ENCODE measurements at places on chromosomes 1 and 21. TPM values are rescaled to one million over a fixed set of nuclear protein-coding genes. Genes with fewer than 3 reads are reported as not detected.

The RGS7 gene
- polyA plus RNA-seq: 6.2 TPM

DNA sequence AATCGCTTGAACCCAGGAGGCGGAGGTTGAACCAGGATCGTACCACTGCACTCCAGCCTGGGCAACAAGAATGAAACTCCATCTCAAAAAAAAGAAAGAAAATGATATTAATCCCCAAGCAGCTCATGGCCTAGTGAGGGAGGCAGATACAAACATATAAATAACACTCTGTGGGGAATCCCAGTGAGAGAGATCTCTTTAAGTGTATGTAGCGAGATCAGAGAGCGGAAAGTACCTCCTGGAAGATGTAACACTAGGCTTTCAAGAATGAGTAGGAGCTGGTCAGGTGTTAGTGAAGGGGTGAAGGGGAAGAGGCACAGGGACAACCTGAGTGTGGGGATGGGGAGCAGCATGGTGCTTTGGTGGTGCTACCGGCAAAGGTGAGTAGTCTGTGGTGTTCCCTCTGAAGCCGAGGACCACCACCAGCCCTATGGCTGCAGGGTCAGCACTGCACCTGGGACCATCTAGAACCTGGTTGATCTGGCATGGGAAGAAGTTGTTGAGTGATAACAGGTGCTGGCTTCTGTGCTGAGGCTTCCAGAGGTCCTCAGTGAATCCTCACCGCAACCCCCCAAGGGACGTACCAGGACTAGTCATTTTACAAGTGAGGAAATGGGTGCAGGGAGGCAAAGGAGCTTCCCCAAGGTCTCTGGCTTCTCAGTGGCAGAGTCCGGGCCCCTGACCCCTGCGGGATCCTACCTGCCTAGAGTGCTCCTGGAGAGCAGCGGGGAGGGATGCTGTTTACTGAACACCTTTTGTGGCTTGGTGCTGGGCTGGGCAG is 367.6 kb upstream of the VAMP3 start:
- no peak for DNase-seq

- DNase-seq: no peak
Measured at GRCh38 chr1:199751962-199752687, 275.4 kb upstream of the NR5A2 start.

GRCh38 chr1:62437273-62437940 is 558 bp downstream of the USP1 start:
- no peak for DNase-seq

GRCh38 chr1:245483247-245483646 is 328.5 kb downstream of the KIF26B start:
- DNase-seq: no peak

- no peak for DNase-seq
Measured at GRCh38 chr1:118786454-118787155, 201.5 kb downstream of the TBX15 start.

GRCh38 chr1:51301152-51301843 is 29.1 kb downstream of the TTC39A start:
- no peak for DNase-seq

DNA sequence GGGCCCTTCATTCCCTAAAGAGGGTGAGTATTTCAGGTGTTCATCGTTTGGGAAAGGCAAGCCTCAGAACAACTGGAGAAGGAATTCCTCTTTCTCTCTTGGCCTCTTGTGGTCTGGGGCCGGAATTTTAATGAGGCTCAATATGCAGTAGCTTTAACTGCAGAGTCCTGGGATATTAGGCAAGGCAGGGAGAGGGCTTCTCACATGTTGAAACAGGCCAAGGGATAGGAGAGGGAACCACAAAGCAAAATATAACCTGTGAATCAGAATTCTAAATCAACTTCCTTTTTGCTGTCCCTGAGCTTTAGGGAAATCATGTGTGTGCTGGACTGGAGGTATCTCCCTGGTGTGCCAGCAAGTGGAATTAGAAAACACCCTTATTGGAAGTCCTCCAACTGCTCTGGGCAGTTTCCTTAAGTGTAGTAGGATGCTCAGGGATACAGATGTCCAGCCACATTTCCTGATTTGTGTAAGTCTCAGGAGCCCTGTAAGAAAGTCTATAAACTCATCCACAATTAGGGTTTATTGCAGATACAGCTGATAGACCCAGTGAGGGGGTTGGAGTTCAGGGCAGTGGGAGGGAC is 215.8 kb upstream of the ZRANB2 start:
- no peak for DNase-seq

DNA sequence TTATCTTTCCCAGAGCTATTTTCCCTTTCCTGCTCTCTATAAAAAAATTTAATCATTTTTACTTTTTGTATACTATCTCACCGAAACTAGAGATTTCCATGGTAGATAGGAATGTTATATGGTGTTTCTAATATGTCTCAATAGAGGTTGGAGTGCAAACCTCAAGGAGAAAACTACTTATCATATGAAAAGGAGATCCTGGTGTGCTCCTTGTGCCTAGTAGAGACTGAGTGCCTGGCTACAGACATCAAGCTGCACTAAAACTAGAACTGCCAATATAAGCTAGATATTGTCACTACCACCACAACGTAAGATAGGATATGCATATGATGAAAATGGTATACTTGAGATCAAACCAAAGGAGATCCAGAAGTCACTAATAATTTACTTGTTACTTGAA is 67.0 kb downstream of the RGS18 start:
- no peak for DNase-seq

The ESRRG gene
- polyA plus RNA-seq: 38.0 TPM

The PBX1 gene
- 179 TPM for polyA plus RNA-seq

DNA sequence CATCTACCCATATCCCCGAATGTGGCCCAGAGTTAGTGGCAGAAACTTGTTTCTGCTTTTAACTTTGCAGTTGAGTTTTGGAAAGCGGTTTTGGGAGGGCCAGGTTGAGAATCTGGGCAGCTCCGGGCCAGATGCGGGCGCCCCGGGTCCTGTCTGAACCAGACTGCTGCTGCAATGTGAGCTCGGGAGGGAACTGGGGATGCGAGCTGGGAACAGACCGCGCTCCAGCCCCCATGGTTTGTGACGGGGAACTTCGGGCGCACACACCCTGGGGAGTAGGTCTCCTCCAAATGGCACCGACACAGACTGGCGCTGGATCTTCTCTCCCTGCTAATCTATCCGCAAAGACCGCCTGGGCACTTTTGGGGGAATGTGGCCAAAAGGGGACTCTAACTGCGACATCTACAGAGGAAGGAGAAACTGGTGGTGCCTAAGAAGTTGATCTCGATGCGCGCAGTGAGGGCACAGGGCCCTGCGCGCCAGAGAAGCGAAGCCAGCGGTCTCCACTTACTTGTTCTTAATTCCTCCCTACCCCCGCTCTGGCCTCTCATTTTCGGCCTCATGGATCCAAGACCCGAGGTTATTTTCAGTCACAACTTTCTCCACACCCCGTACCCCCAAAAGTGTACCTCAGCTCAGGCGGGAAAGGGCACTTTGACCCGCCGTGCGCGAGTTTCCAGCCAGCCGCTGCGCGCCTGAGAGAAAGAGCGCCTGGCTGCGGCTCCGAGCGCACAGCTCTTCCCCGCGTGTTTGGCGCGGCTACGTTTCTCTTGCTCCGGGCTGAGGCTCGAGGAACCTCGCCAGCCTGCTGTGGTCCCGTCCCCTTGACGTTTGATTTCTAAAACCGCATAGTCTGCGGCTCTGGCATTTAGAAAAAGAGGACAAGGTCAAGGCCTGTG is 411.0 kb upstream of the ESRRG start:
- DNase-seq: no peak

GRCh38 chr1:24978383-24979032 is 48.4 kb upstream of the RUNX3 start:
- DNase-seq: no peak

GRCh38 chr1:167722870-167723251 is 1.1 kb downstream of the MPZL1 start:
- no peak for DNase-seq

DNA sequence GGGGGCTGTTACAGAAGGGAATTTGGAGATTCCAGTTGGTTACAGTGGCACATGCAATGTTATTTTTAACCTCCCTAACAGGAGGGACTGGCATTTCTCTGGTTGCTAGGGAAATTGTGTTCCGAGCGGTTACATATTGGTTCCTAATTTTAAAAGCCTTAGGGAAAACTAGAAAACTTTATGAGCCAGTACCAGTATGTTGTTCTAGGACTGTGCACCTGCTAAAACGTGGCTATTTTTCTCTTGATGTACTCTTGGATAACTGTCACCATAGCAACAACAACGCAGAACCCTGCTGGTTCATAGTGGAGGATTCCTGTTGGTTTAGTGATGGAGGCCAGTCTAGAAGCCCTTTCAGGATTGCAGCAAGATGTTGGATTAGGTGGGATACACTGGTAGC is 68.9 kb upstream of the PGBD5 start:
- no peak for DNase-seq

- DNase-seq: no peak
Measured at GRCh38 chr1:2380816-2381591, 10.3 kb downstream of the MORN1 start.

DNA sequence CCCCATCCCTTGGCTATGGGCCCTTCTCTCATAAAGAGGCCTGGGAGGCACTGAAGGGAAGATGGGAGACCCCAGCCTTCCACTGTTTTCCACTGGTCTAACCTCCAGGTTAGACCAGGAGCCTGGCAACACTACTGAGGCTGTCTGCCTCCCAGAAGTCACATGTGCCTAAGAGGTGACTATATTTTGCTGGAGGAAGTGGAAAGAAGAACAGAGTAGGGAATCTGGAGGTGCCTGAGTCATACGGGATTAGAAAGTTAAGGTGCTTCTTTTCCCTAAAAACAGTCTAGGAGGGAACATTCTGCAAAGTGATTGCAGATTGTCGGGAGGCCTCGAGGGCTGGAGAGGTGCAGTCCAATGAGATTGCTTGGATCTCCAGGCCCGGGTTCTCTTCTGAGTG is 4.6 kb downstream of the NFASC start:
- no peak for DNase-seq

The CASP9 gene
- 29.6 TPM for polyA plus RNA-seq
